ENCODE measurements at places on chromosomes 12 and 14.

DNA sequence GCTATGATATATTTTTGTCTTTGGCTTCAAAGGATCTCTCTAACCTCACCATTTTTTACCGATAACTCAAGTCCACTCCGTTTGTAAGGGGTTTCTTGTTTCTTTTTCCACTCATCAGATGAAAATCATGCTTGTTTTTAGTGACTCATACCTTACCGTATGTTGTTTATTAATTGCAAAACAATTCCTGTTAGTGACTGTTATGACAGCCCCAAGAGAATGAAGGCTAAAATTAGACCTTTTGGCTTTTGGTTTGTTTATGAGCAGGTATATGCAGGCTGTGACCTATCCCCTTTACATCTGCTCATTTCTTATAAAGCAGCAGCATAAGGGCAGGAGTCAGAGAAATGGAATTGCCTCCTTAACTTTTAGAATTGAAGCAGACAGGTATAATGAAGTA is 319.8 kb downstream of the CEP128 start:
- peak; percentile 81 for DNase-seq

- DNase-seq, result no peak
Measured at GRCh38 chr12:111488271-111488670, 82.5 kb downstream of the SH2B3 start.

- no peak for DNase-seq
Measured at GRCh38 chr12:115382681-115383080, 698.7 kb upstream of the TBX3 start.

- DNase-seq, result no peak
Measured at GRCh38 chr14:99459481-99460100, 21.1 kb downstream of the SETD3 start.

- DNase-seq, result no peak
Measured at GRCh38 chr12:120363274-120363855, 5.6 kb downstream of the MSI1 start.
